Glutamatergic neuron (in vitro differentiated cells): ENCODE measurements at places on chromosomes 2 and 18.
A peak's percentile ranks its signal among the peaks of the same experiment; 100 is the strongest.

DNA sequence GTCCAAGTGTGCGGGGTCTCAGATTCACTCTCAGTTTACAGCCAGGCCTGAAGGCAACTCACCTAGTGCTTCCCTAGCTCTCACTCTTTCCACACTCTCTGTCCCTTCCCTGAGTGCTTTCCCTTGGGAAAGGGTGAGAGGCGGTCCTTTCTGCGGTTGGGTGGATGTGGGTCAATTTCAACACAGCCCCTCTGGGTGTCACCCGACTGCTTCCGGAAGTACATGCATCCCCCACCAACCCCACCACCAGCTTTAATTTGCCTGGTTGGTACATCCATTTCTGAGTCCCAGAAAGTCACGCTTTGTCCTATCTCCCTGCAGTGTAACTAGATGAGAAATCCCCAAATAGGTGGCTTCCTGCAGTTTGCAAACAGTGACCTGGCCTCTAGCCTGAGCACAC is 307.3 kb upstream of the MEIS1 start:
- DNase-seq: no peak

DNA sequence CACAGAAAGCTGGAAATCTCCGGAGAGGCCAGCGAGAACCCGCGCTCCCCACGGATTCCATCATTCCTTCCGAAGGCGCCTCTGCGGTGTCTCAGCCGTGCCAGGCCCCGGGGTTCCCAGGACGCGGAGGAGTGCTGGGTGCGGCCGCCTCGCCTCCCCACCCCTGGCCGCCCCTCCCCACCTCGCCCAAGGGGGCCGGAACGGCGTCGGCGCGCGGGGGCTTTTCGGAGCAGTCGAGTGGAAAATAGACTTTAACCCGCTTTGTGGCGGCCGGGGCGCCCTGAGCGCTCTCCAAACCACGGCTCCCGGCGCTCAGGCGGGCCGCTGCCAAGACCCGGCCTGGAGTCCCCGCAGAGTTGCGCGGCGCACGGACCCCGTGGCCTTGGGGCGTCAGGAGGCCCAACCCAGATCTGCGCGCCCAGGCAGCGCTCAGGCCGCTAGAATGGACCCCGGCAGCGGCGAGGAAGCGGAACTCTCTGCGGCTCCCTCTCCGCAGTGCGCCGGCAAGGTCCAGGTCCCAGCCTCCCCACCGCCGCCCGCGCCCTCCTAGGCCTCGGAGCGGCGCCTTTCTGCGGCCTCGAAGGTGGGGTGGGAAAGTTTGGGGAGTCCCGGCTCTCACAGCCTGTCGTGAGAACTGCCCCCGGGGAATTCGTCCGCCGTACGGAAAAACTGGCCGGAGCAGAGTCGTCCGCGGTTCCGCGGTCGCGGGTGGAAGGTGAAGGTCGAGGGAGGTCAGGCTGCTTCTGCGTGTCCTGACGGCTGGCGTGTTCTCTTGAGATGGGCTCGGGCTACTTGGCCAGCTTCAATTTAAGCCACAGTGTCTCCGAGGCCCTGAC is 1.2 kb upstream of the EMX1 start:
- peak; percentile 75 for DNase-seq

GRCh38 chr2:77470096-77470495 is 52.1 kb downstream of the LRRTM4 start:
- no peak for DNase-seq

GRCh38 chr2:17517481-17518211 is 594 bp downstream of the RAD51AP2 start:
- DNase-seq: no peak

GRCh38 chr2:128808462-128809258 is 490.0 kb upstream of the HS6ST1 start:
- no peak for DNase-seq
